ENCODE measurements at places on chromosomes 16 and 17.

GRCh38 chr16:83915081-83915480, 16.2 kb downstream of the MLYCD start:
- DNase-seq: no peak

- DNase-seq: peak; percentile 88
Measured at GRCh38 chr17:82297280-82297713, 20.1 kb downstream of the CD7 start.

- DNase-seq: no peak
Measured at GRCh38 chr16:81405702-81406113, 38.9 kb upstream of the CMIP start.

GRCh38 chr17:38890410-38890746, 20.5 kb downstream of the LASP1 start:
- no peak for DNase-seq

DNA sequence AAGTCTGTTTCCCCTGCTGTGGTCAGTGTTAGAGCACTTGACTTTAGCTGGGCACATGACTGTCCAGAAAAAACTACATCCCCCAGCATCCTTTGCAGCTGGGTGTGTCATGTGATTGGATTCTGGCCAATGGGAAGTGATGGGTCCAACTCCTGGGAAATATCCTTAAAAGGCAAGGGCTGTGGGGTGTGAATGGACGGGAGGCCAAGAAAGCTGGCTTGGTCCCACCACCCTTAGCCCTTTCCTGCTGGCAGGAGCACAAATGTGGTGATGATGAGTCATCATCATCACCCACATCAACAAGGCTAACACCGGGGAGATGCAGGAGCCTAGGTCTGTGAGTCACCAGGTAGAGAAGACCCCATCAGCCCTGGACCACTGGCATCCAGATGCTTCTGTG, 341.7 kb downstream of the C16orf95 start:
- peak; percentile 38 for DNase-seq

- no peak for DNase-seq
Measured at GRCh38 chr16:78022347-78023060, at the start of gene CLEC3A. CLEC3A (plus strand) TSS chr16:78022548; CDS start chr16:78022627, 79 bp downstream.

DNA sequence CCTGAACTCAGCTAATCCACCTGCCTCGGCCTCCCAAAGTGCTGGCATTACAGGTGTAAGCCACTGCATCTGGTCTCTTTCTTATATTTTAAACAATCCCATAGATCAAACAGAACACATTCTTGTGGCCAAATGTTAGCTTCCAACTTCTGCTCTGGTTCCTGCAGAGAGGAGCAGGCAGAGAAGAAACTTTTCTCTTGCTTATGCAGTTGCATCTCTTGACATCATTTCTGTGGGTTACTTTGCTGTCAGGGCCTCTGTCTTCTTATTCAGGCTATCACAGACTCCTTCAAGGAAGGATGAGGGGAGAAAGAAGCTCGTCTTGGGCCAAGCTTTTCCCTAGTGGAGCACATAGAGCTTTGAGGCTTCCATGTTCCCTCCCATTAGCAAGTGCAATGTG, 7.8 kb downstream of the HSD17B2 start:
- DNase-seq: no peak

DNA sequence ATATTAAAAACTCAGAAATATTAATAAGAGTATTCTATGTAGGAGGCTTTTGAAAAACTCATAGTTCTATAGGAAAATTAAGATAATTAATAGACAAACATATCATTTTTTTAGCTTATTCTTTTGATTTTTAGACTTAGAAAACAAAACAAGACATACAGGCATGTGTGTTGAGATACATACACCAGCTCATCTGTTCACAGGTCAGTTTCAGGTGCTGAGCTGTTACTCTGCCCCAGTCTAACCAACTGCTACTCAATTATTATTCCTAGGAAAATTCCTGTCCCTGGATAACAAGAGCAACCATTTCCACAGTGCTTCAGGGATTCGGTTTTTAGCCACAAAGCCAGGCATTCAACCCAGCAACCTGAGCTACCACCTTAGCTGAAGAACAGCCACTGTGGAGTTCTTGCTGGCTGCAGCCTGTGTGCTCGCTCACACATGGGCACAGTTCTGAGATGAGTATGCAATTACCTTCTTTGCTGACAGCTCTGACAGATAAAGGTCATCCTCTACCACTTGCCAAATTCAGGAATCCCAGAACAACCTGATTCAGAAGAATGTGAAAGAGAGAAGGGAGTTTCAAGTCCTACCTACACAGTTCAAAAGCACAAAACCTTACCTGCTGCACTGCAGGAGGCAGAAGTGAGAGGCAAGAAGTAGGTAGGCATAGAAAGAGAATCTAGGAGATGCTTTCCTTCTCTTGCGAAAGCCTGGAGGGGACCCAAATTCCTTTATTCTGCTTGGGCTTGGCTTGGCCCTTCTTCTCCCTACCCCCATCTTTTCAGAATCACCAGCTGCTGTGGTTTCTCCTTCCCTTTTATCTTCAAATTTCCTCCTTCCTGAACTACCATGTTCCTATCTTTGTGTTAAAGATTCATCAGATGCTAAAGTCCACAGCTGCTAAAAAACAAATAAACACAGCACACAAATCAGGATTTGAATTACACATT, 62.7 kb downstream of the TEX2 start:
- no peak for DNase-seq

- no peak for DNase-seq
Measured at GRCh38 chr17:1959871-1960544, 65.1 kb downstream of the RTN4RL1 start.

DNA sequence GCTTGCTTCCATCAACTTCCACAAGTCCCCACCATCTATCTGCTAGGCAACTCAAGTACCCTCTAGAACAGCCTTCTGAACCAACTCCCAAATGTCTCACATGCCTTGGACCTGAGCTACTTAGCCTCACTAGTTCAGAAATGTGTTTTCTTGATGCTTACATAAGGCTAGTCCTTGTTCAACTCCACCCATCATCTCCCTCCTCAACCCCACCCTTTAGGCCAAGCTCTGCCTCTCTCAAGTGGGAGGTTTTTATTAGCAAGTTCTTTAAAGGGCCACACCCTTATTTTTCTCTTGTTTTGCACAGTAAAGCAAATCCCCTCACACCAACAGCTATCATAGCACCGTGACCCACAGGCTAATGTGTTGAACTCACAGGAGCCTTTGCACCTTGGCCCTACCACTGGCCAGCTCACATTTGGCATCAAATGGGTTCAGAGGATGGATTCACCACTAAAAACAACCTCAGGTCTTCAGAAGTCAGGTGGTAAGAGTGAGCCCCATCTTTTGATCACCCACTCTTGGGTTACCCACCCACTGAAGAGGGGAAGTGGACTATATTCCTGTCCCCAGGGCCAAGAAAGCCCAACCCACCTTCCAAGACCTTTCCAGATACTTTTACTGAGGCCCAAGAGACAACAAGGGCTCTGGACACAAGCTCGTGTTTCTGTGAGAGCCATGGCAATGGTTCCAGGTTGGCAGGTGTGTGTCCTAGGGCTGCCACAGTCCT, 12.2 kb downstream of the PIK3R5 start:
- DNase-seq: no peak

DNA sequence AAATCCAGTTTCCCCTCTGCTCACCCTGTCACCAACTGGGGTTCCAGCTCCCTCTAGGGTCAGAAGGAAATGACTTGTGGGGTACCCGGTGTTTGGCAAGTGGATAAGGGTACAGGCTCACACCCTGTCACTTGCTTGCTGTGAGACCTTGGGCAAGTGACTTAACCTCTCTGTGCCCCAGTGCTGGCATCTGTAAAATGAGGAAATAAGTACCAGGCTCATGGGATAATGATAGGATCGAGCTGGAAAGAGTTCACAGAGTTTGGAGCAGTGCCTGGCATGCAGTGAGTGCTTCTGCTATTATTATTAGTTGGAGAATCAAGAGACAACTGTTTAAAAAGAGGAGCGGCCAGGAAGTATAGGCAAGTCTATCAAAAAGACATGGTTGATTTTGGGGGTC, 53.7 kb upstream of the DLX4 start:
- no peak for DNase-seq

DNA sequence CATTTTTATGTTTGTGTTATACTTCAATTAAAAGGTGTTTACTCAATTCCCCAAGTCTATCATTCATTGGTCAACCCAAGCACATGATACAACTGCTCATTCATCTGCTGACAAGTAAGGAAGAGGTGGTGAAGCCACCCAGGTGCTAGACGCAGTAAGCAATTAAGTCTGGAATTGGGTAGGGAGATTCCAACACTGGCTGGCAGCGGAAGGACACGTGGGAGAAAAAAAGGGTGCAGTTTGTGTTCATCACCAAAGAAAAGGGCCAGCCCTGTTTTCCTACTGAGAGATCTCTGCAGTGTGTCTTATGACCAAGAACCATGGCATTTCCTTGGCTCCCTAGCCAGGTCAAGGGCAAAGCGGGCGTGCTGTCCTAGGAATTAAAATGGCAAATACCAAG, 11.8 kb upstream of the ZNF23 start:
- DNase-seq: no peak

GRCh38 chr17:18253947-18254821, 4.4 kb downstream of the FLII start:
- DNase-seq: no peak

DNA sequence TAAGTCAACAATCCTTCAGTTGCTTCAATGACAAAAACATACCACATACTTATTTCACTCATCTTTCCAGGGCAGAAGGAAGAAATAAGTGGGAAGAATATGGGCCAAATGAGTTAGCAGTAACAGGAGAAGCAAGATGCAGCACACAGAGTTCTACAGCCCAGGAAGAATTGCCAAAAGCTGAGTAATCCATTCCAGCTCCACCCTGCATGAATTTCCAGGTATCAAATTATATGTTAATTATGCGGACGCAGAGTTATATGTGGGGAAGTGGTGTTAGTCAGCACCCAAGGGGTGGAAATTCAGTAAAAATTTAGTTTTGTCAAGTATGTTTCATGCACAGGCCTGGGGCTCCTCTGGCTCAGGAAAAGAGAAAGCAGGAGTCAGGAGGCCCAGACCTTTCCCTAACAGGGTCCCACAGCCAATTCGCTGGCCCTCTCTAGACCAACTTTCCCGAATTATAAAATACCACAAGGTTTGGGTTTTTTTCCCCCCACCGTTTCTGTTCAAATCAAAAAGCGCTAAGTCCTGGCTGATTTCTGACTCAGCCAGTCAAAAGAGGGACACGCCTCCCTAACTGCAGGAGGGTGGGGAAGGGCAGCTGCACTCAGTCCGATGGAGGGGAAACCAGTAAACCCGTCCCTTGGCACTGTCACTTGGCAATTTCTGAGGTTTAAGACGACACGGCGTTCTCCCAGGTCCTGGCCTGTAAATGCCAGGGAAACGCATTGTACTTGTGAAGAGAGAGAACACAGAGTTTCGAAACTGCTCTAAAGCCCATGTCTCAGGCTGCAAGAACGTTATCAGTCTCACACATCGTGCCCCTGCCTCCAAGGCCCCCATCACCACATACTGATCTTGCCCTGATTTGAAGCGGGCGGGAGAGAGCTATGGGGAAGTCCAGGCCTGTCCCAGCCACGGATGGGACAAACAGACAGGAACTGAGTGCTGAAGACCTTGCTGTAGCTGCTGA, 58.1 kb downstream of the ZFHX3 start:
- peak; percentile 90 for DNase-seq

GRCh38 chr17:1006054-1006453, 9.1 kb downstream of the TIMM22 start:
- peak; percentile 61 for DNase-seq

DNA sequence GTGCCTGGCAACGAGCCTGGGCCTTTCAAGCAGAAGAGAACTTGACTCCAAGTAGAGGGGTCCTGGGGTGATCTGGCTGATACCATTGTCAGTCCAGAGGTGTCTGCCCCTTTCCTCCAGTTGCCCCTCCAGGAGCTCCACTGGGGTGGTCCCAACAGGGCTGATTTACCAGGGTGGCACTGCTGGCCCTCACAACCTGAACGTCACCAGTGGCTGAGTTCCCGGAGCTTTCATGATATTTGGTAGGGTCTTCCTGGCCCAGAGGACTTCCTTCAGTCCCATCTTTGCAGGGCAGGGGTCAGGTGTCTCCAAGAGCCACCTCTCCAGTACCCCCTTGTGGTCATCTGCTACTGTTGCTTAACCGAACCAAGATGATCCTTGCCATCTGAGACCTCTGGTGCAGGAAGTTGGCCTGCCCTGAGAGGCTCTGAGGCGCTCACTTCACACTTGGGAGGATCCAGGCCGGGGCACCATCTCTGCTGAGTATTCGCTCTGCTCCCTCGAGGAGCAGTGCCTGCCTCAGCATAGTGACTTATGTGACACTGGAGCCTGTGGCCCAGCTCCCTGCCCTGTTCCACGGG, 3.5 kb downstream of the LIMD2 start:
- no peak for DNase-seq

DNA sequence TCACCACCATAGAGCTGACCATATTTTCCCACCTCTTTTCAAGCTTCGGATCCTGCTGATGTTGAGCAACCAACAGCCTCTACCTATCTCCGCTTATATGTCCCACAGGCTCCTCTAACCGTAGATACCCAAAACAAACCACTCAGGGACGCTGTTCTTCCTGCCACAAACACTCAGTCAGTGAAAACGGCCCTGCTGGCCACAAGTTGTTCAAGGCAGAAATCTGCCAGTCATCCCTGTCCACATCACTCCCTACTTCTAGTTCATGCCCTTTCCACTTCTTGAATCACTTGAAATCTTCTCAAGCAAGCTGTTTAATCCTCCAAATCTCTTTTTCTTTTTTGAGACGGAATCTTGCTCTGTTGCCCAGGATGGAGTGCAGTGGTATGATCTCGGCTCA, 7.9 kb downstream of the RABEP2 start:
- DNase-seq: no peak

DNA sequence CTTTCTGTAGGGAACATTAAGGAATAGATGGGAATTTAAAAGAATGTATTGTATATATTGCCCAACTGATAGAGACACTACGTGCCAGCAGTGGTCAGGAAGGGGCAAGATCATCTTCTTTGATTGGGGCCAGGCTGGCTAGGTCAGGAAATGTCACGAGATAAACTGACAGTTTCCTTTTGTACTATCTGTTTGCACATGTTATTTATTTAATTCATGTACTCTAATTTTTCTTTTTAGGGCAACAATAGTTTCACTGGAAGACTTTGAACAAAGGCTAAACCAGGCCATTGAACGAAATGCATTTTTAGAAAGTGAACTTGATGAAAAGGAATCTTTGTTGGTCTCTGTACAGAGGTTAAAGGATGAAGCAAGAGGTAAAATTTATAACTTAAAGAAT, 12.6 kb downstream of the NDEL1 start:
- no peak for DNase-seq
